Fibroblast of skin of back (primary cell): ENCODE measurements at places on chromosomes 16 and 17.

- peak; percentile 87 for DNase-seq
These were observed 12.7 kb downstream of the KRT12 start for GRCh38 chr17:40854175-40854814.

- DNase-seq = no peak
These were observed 52.0 kb upstream of the CCL2 start for GRCh38 chr17:34203018-34203638.

GRCh38 chr17:33848433-33848832 lies 406.7 kb upstream of the CCL2 start:
- DNase-seq = no peak

DNA sequence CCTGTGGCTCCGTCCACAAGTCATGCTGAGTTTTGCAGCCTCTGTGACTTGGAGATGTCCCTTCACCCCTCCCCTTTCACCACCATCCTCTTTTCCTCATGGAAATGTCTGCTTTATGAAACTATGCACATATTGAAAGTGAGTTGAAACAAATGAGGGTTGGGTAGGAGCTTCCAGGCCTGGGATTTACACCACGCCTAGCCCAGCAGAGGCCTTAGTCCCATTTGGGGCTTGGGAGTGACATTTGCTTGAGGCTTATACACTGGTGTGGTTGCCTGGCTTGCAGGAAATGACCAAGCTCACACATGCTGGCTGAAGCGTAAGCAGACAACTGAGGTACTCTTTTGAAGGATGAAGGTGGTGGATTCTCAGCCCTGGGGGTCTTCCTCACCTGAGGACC lies 10.5 kb upstream of the SPNS1 start:
- DNase-seq = no peak

DNA sequence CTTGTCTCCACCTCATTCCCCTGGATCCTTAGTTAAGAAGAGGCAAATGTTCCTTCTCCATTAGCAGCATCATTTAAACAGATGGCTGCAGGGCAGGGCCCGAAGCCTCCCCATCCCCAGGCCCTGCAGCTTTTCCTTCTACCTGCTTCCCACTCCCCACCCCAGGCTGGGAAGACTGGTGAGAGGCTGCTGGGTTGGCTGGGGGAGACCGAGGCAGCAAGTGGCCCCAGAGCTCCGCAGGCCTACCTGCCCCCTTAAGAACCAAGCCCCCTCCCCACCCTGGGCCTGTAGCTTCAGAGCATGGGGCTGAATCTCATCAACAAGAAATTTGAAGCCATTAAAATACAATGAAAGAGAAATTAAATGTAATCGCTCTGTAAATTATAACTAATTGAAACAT lies 22.1 kb upstream of the RPL38 start:
- no peak for DNase-seq

GRCh38 chr17:78967782-78968362 lies 11.9 kb downstream of the LGALS3BP start:
- DNase-seq = no peak

DNA sequence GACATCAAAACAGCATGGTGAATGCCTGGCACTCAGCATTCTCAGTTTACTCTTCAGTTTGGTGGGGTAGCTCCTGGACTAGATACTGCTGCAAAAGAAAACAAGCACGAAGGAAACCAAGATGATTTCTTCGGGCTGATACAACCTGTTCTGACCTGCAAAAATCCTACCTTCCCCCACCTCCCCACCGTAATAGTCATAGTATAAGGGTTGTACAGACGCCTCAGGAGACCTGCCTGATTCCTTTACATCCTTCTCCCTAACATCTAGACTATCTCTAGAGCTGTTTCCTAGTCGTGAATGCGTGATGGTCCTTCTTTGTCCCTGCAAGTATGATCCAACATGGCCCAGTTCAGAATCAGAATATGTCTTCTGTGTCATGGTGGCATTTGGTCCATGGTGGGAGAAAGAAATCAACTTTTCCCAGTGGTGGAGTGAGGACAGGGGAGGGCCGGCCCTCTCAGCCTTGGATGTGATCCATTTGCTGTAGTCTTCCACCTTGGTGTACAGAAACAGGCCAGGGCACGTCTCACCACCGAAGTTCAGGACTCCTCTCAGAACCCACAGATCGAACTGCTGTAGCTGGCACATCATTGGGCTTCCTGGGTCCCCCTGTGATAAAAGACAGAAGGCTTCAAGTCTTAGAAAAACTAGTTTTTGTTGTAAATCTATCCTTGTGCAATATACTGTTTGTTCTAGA lies 14.5 kb downstream of the PRSS54 start:
- no peak for DNase-seq

DNA sequence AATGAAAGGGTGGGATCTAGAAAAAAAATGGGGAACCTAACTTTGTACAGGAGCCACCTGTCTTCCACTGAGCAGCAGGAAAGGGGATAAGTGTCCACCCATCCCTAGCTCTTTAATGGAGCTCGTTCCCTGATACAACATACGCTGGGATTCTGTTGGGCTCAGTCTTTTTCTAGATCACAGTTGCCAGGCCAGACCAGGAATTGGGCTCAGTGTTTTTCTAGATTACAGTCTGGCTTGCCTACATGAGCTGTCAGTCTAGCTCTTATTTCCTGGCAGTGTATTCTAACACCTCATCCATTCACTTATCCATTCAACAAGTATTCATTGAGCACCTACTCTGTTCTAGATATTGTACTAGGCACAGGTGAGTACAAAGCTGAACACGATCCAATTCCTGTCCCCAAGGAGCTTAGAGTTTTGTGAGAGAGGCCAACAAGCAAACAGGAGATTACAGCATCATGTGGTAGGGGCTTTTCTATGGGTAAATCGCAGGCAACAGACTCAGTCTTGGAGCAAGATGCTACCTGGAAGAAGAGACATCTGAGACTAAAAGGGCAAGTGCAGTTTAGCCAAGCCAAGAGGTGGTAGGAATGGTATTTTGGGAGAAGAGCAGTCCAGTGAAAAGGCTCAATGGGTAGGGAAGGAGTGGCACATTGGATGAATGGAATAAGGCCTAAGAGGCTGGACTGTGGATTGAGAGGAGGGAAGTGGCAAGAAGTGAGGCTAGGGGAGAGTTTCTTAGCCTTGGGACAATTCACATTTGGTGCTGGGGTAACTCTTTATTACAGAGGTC lies 138.0 kb upstream of the HS3ST2 start:
- DNase-seq = no peak

GRCh38 chr16:29994600-29995323 lies 655 bp downstream of the HIRIP3 start:
- peak; percentile 75 for DNase-seq

DNA sequence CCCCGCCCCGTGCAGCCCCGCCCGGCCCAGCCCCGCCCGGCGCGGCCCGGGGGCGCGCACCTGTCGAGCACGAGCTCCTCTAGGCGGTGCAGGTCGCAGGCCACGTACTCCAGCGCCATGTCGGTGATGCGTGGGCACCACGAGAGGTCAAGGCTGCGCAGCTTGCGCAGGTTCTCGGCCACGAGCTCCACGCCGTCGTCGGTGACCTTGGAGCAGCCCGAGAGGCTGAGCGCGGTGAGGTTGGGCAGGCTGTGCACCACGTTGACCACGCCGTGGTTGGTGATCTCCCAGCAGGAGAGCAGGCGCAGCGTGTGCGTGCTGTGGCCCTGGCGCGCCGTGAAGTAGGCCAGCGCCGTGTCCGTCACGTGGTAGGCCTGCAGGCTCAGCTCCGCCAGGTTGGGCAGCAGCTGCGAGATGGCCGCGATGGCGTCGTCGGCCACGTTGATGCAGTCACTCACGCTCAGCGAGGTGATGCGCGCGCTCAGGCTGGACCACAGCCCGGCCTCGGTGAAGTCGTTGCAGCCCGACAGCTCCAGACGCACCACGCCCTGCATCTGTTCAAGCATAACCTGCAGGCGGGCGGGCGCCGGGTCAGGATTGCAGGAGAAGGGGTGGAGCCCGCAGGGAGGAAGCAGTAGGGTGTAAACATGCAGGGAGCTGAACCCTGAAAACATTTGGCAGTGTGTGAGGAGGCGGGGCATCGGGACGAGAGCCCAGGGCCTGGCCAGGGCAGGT lies 5.3 kb upstream of the WDR24 start:
- no peak for DNase-seq

- no peak for DNase-seq
These were observed 4.8 kb downstream of the MSI2 start for GRCh38 chr17:57261084-57261461.

DNA sequence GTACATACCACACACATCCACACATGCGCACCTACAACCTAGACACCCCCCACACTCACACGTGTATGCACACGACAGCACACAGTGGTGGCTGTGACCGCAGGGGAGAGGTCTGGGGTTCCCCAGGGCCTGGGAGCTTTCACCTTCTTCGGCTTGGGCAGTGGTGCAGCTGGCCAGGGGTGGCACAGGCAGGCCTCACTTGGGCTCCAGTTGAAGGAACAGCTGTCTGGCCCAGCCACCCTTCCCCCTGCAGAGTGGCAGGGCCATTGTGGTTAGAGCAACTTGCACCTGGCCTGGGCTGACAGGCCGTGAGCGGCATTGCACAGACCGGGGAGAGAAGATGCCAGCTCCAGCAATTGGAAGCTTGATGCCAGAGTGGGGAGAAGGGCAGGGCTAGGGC lies 114.5 kb upstream of the GSE1 start:
- no peak for DNase-seq

- DNase-seq = no peak
These were observed 23.6 kb upstream of the GPRC5C start for GRCh38 chr17:74408262-74408661.

GRCh38 chr17:79840269-79840988 lies 1.2 kb upstream of the CBX4 start:
- DNase-seq = peak; percentile 47

DNA sequence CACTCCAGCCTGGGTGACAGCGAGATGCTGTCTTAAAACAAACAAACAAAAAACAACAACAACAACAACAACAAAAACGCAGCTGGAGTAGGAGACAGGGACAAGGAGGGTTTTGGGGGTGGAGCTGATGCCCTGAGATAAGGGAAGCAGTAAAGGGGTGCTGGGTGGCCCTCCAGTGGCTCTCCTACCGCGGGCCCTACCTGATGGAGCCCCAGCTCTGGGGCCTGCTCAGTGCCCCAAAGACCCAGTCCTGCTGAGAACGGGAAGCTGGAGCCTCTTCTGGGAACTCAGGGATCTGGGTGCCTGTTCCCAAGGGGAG lies 21.3 kb upstream of the NAGS start:
- no peak for DNase-seq

DNA sequence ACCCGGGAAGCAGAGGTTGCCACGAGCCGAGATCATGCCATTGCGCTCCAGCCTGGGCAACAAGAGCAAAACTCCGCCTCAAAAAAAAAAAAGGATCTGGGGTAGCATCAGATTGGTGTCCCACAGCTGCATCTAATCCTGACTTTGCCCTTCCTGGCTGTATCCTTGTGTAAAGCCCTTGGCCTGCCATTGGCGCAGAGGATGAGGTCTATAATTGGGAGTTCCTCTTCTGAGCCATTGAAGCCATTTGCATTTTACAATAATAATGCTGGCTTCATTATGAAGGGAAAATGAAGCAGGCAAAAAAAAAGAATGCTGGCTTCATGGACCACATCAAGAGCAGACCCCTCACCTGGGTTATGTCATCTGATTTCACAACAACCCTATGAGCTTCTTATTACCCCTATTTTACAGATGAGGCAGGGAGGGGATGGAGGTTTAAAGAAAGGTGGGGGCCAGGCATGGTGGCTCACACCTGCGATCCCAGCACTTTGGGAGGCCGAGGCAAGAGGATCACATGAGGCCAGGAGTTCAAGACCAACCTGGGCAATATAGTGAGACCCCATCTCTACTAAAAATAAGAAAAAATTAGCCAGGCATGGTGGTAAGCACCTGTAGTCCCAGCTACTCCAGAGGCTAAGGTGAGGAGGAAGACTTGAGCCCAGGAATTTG lies 1.2 kb upstream of the LITAFD start:
- DNase-seq = no peak

- DNase-seq = no peak
These were observed 158.1 kb downstream of the ZNF423 start for GRCh38 chr16:49697631-49698452.

DNA sequence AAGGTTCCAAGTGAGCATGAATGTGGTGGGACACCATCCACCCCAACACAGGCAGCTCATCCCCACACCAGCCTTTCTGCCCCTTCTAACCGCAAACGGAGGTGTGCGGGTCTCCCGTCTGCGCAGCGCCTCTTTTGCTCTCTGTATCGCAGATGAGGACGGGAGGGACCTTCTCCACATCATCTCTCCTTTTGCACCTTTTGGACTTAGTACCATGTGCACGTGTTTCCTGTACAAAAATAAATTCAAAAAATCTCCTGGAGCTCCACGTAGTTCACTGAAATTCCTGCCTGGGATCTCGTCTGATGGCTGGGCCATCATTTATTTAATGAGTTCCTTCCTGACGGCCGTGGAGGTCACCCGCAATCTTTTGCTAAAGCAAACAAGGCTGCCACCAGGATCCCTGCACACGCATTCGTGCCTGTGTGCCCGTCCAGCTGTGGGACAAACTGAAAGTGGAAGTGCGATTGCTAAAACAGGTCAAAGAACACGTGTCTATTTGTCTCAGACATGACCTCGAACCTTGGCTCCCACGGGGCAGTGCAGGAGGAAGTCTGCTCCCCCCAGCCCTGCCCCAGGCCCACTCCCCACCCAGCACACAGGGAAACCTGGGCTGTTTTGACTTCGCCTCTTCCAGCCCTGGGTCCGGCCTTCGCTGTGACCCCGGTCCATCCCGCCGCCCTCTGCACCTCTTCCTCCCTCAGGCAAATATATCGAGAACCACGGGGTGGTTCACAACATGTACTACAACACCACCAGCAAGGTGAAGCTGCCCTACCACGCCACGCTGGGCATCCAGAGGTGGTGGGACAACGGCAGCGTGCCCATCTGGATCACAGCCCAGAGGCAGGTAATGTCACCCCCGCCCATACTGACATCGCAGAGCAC lies 2.3 kb downstream of the ENPP7 start:
- DNase-seq = no peak

- no peak for DNase-seq
These were observed 344.6 kb downstream of the XYLT1 start for GRCh38 chr16:17126156-17126555.

DNA sequence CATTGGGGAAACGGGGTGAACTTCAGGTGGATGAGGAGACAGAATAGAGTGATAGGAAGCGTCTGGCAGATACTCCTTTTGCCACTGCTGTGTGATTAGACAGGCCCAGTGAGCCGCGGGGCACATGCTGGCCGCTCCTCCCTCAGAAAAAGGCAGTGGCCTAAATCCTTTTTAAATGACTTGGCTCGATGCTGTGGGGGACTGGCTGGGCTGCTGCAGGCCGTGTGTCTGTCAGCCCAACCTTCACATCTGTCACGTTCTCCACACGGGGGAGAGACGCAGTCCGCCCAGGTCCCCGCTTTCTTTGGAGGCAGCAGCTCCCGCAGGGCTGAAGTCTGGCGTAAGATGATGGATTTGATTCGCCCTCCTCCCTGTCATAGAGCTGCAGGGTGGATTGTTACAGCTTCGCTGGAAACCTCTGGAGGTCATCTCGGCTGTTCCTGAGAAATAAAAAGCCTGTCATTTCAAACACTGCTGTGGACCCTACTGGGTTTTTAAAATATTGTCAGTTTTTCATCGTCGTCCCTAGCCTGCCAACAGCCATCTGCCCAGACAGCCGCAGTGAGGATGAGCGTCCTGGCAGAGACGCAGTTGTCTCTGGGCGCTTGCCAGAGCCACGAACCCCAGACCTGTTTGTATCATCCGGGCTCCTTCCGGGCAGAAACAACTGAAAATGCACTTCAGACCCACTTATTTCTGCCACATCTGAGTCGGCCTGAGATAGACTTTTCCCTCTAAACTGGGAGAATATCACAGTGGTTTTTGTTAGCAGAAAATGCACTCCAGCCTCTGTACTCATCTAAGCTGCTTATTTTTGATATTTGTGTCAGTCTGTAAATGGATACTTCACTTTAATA lies 7.0 kb upstream of the TMEM235 start:
- no peak for DNase-seq
